ENCODE measurements at places on chromosomes 16 and 17.

- no peak for DNase-seq
Observed at GRCh38 chr17:2485543-2485942, 26.1 kb downstream of the METTL16 start.

GRCh38 chr16:60811657-60812056 lies 1224.6 kb downstream of the CDH8 start:
- DNase-seq: no peak

DNA sequence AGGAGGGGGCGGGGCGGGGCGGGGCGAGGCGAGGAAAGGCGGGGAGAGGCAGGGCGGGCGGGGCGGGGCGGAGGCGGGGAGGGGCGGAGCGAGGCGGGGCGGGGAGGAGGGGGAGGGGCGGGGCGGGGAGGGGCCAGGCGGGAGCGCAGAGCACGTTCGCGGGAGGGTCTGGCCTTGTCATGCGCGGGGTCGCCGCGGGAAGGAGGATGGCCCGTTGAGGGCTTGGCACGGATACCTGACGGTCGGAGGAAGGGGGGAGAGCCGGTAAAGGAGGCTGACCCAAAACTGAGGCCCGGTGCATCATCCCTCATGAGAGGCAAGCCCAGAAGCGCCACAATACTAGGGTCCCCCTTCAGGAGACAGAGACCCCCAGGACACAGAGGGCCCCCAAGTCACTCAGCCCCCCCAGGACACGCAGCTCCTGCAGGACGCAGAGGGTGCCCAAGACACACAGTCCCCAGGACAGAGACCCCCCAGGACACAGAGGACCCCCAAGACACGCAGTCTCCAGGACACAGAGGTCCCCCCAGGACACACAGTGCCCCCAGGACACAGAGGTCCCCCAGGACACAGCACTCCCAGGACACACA lies 593 bp upstream of the WDR45B start:
- DNase-seq: no peak

GRCh38 chr17:39979016-39979670 lies 1.5 kb upstream of the PSMD3 start:
- DNase-seq: no peak

- no peak for DNase-seq
Observed at GRCh38 chr16:75627851-75628250, 4.8 kb upstream of the ADAT1 start.

GRCh38 chr16:590188-590814 lies 435 bp downstream of the RAB40C start:
- no peak for DNase-seq

DNA sequence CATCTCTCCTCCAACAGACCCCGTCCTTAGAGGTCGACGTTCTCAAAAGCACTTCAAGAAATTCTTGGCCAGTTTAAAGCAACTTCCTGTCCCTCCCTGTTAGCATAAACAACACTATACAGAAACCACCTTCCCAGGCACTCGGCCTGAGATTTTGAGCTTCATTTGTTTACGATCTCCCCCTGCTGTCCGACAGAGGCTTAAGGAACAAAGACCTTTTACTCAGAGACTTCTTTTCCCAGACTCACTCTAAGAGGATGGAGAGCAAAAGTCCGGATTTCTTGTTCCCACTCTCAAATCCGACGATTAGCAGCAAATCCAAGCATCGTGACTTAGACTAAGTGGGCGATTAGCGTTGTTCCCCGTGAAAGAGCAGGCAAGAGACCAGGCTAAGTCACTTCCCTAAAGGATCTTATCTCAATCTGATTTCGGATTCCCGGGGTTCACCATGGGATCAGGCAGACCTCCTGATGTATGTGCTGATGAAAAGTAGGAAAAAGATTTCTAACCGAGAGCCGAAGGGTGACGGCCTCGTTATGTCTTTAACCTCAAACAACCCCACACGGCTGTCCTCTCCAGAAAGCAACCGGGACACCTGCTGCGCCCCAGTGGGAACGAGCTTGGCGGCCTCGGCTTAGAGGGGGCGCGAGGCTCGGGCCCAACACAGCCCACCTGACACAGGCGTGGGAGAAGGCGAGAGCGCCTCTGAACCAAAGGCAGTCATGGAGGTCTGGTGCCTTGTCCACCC lies 598 bp downstream of the INPP5K start:
- DNase-seq: peak; percentile 67

All from activated CD4-positive, alpha-beta T cell treated with anti-CD3 and anti-CD28 coated beads, Interleukin-2, Interleukin-6, amounts not matched to agents 100 ng/mL and 50 ng/mL, durations not matched to agents 16 hours and 8 hours (primary cell).